Hindlimb muscle (tissue), 1 donor: ENCODE measurements at places on chromosomes 12 and 14. TPM values are rescaled to one million over a fixed set of nuclear protein-coding genes. Genes with fewer than 3 reads are reported as not detected.

DNA sequence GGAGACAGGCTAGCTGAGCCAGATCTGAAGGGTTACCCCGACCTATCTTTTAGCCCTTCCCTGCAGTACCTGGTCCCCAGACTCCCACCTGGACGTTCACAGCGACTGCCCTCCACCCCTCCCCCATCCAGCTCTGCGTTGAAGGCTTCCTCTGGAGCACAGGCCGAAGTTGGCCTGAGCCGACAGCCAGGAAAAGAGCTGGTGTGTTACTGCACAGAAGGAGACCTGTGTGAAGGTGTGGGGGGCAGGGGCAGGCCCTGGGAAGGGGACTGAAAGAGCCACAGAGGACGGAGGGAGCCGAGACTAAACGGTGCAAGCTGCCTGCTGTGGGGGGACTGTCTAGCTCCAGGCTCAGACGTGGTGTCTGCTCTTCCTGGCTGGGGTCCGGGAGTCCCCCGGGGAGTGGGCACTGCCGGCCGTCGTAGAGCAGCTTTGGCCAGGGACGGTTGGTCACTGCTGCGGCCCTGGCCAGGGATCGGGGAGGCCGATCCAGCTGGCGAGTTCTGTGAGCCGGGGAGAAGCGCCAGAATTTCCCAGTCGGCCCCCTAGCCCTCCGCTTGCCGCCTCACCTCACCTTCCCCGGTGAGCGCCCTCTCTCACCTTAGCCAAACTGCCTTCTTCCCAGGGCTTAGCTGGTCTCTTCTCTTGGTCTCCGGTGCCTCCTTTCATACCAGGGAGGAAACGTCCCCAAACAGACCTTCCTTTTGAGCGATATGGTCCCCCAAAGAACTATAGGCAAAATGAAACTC is 899 bp upstream of the COL2A1 start:
- no peak for DNase-seq

Gene FLVCR2
- polyA plus RNA-seq: 15.1 TPM

Gene OR6C2
- not detected for polyA plus RNA-seq

DNA sequence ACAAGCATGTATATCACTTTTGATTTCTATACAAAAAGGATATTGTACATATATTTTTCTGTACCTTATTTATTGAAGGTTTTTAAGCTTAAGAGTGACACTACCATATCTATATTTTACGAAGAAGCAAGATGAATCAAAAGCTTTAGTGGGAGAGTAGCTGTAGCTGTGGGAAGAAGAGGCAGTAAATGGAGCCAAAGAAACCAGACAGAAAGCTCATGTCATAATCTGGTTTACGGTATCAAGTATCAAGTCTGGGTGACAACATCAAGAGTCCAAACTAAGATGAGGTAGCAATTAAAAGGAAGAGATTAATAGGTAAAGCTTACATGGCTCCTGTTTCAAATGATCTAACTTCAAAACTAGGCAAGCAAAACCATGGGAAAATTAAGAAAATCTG is 54.8 kb downstream of the CEP83 start:
- DNase-seq: no peak

DNA sequence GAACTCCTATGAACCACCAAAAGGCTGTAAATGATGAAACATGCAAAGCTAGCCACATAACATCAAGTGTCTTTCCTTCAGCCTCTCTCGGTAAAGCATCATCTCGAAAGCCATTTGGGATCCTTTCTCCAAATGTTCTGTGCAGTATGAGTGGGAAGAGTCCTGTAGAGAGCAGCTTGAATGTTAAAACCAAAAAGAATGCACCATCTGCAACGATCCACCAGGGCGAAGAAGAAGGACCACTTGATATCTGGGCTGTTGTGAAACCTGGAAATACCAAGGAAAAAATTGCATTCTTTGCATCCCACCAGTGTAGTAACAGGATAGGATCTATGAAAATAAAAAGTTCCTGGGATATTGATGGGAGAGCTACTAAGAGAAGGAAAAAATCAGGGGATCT is 61.2 kb downstream of the ATG14 start:
- DNase-seq: no peak

DNA sequence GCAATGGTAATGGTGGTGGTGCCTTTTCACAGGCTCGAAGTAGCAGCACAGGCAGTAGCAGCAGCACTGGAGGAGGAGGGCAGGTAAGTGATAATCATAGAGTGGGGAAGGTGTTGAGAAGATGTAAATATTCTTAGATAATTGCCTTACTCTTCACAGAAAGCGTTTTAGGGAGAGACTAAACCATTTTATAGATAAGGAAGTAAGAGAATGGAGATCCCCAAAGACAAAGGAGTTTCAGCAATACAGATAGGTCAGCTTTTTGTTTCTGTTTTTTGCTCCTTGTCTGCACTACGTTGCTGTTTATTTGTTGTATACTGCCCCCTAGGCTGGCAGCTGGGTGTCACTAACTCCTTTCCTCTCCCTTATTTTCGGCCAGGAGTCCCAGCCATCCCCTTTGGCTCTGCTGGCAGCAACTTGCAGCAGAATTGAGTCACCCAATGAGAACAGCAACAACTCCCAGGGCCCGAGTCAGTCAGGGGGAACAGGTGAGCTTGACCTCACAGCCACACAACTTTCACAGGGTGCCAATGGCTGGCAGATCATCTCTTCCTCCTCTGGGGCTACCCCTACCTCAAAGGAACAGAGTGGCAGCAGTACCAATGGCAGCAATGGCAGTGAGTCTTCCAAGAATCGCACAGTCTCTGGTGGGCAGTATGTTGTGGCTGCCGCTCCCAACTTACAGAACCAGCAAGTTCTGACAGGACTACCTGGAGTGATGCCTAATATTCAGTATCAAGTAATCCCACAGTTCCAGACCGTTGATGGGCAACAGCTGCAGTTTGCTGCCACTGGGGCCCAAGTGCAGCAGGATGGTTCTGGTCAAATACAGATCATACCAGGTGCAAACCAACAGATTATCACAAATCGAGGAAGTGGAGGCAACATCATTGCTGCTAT is 2.0 kb downstream of the SP1 start:
- no peak for DNase-seq

DNA sequence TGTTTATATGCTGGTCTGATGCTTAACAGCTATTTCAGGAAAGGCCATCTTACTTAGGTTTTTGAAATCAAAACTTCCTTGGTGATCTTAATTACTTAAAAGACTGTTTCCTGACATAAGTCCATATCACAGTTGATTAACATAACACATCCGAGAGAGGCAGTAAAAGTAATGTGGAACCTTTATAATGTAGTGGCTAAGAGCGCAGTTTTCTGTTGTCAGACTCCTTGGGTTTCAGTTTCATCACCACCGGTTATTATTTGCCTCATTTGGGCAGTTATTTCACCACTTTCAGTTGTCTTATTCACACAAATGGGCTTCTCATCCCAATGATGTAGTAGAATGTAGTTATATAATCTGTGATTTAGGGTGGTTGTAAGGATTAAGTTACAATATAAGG is 30.9 kb downstream of the TBC1D15 start:
- no peak for DNase-seq

Gene ACSM4
- not detected for polyA plus RNA-seq

Gene TMCC3
- 23.2 TPM for polyA plus RNA-seq

GRCh38 chr14:94581127-94581999 is at the start of gene SERPINA5:
Gene SERPINA5 (plus strand): TSS chr14:94581426. CDS start chr14:94587363, 5,937 bp downstream.
- no peak for DNase-seq

- no peak for DNase-seq
Measured at GRCh38 chr14:102620413-102620812, 28.0 kb downstream of the RCOR1 start.

- no peak for DNase-seq
Measured at GRCh38 chr12:100908501-100908900, 113.9 kb downstream of the ANO4 start.

GRCh38 chr12:6822426-6823135 is 960 bp downstream of the GPR162 start:
- DNase-seq: no peak

- peak; percentile 27 for DNase-seq
Measured at GRCh38 chr12:7439579-7440505, 4.1 kb downstream of the CD163L1 start.

- DNase-seq: no peak
Measured at GRCh38 chr12:38137716-38138115, 178.9 kb upstream of the ALG10B start.

GRCh38 chr14:41608681-41609390 is 2.2 kb downstream of the LRFN5 start:
- DNase-seq: peak; percentile 12

- DNase-seq: peak; percentile 88
Measured at GRCh38 chr12:115710104-115710564, 567.4 kb downstream of the MED13L start.

Gene SSTR1
- polyA plus RNA-seq: 0.04 TPM

GRCh38 chr12:122021193-122021821 is 377 bp upstream of the BCL7A start:
- peak; percentile 36 for DNase-seq

GRCh38 chr14:68627868-68628604 is 164.8 kb downstream of the ZFP36L1 start:
- DNase-seq: no peak

- no peak for DNase-seq
Measured at GRCh38 chr14:89144066-89144465, 273.0 kb downstream of the FOXN3 start.

Gene KLRC2
- polyA plus RNA-seq: not detected

Gene POTEM
- polyA plus RNA-seq: not detected

- DNase-seq: no peak
Measured at GRCh38 chr12:101097829-101098580, 112.0 kb downstream of the SLC5A8 start.

Gene PMCH
- not detected for polyA plus RNA-seq

- DNase-seq: no peak
Measured at GRCh38 chr12:101935890-101936746, 58.7 kb downstream of the DRAM1 start.
